ENCODE measurements at places on chromosomes 6 and 20. TPM values are rescaled to one million over a fixed set of nuclear protein-coding genes. Genes with fewer than 3 reads are reported as not detected.

ABRACL gene
- total RNA-seq: 83.0 TPM

PLCG1 gene
- total RNA-seq: 80.0 TPM

MUC21 gene
- not detected for total RNA-seq

TGM6 gene
- not detected for total RNA-seq

NKX2-2 gene
- not detected for total RNA-seq

KIF25 gene
- total RNA-seq: not detected

ABHD16B gene
- total RNA-seq: not detected

ATP6V1G2 gene
- 0.64 TPM for total RNA-seq

FAM135A gene
- total RNA-seq: 3.6 TPM

MTFR2 gene
- 14.2 TPM for total RNA-seq

AHCY gene
- 297 TPM for total RNA-seq

SNAP25 gene
- 3.2 TPM for total RNA-seq

CRISP3 gene
- not detected for total RNA-seq

SPTLC3 gene
- 8.3 TPM for total RNA-seq

SRSF3 gene
- 247 TPM for total RNA-seq

PSORS1C1 gene
- total RNA-seq: 1.8 TPM

GRCh38 chr6:10368861-10369260, 46.0 kb downstream of the TFAP2A start:
- DNase-seq: no peak

GRCh38 chr6:16669227-16669626, 92.0 kb downstream of the ATXN1 start:
- DNase-seq: peak; percentile 62

DNA sequence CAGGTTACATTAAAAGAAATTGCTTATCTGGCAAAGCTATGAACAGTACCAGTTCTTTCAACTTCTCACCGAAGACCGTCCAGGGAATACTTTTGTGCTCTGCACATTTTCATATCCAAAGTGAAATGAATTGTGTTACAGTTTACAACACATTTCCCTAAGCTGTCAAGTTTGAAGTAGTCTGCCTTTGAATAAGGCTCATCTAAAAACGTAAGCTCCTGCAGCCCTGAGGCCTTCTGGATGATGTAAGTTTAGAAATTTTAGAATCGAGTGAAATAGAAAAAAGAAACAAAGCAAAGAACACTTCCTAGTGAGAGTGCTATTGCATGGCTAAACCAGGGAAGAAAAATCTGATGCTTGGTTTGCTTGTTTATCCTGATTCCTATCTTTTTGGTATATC, 653.8 kb downstream of the MMUT start:
- no peak for DNase-seq

- no peak for DNase-seq
Observed at GRCh38 chr20:50655311-50655880, 35.9 kb downstream of the RIPOR3 start.

- DNase-seq: no peak
Observed at GRCh38 chr20:43761386-43762340, 34.9 kb upstream of the GTSF1L start.

DNA sequence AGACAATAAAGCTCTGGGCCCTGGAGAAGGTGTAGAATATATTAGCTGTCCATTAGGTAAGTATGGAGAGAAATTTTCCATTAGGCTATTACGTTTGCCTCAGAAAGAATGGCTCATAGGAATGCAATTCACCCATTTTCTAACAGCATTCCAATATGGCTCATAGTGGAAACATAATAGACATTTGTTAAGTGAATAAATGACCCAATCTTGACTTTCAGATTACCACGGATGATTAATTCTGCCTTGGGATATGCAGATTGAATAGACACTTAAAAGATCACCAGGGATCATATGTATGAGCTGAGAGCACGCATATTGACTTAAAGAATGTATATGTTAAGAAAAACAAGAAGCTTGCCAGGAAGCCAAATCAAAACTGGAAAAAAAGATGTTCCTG, 209.1 kb upstream of the CDYL start:
- no peak for DNase-seq

- no peak for DNase-seq
Observed at GRCh38 chr20:61573415-61574305, 321.6 kb downstream of the CDH4 start.

GRCh38 chr6:167005350-167006159, 6.4 kb downstream of the CEP43 start:
- no peak for DNase-seq

DNA sequence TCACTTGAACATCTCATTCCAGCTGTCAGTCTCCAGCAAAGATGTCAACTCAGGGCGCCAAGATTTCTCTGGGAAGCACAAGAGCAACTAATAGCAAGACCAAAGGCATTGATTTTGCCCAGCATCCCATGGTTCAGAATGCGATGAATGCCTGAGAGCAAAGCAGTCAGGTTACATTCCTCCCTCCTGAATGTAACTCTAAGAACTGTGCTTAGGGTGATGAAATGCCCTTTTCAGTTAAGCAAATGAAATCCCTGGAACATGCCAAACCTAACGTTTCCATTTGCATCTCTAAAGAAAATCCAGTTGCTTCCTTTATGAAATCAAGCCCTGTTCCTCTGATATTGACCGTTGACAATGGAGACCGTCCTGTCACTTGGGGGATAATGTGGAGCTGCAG, 224.0 kb upstream of the PLN start:
- no peak for DNase-seq

GRCh38 chr6:55892749-55893357, 17.5 kb upstream of the BMP5 start:
- no peak for DNase-seq

- no peak for DNase-seq
Observed at GRCh38 chr20:50273601-50274491, 83.2 kb downstream of the CEBPB start.

- no peak for DNase-seq
Observed at GRCh38 chr6:111091987-111092386, 4.7 kb downstream of the SLC16A10 start.

DNA sequence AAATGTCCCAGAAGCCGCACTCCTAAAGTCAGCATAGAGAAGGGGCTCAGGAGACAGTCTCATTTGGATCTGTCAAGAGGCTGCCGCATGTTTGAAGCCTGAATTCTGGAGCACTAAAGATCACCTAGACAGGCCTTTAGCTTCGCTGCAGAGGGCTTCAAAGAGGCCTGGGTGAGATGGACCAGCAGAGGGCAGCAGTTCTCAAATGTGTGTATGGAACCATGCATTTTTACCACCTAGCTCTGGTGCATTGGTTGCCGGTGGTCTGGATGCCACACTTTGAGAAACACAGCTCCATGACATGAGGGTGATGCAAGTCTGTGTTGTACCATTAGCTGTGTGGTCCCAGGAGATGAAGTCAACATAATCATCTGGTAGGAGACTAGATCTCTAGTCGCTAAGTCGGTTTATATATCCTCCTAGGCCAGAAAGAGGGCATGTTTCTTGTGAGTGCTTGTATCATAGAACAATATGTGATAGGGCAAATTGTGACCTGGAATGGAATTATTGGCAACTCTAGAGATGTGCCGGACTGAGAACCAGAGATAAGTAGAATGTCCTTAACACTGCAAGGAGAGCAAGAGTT, 64.8 kb downstream of the KIAA0319 start:
- DNase-seq: peak; percentile 46

DNA sequence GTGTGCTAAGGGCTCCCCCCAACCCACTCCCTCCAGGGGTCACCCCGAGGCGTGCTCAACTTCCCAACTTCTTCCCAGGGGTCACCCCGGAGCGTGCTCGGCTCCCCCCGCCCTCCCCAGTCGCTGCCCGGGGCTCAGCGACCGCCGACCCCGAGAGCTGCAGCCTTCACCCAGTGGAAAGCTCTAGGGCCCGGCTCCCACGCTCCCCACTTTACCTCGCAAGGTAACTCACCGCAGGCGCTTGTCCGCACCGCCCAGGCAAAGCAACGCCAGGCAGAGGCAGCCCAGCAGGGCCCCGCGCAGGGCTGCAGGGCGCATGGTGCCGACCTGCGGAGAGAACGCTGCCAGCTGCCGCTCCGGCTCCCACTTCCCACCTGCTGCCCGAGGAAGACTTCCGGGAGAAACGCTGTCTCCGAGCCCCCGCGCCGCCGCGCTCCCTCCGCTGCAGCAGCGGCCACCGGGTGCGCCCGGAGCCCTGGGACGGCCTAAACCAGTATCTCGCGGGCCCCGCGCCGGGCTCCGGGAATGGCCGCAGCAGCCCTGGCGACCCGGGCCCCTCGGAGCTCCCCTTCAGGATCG, 396 bp downstream of the RNASET2 start:
- no peak for DNase-seq

- no peak for DNase-seq
Observed at GRCh38 chr20:22214296-22214695, 370.1 kb downstream of the FOXA2 start.

GRCh38 chr6:41936073-41936837, 5.4 kb downstream of the CCND3 start:
- DNase-seq: peak; percentile 86

- DNase-seq: no peak
Observed at GRCh38 chr6:42375007-42375635, 76.6 kb downstream of the TRERF1 start.

DNA sequence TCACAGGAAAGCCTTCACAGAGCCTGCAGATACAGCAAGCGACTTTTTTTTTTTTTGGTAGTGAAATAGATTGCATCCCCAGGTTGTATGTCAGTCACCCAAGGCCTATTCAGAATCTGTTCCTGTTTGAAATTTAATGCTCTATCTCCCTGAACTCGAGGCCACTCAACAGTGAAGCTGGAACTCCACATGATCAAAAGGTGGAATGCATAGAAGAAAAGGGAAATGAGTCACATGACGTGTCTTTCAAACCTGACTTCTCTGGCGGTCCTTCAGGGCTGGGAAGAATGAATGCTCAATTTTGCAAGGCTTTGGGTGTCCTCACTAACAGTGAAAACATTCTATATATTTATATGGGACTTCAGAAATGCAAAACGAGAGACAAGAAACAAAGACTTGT, 88.4 kb upstream of the B3GAT2 start:
- DNase-seq: no peak

DNA sequence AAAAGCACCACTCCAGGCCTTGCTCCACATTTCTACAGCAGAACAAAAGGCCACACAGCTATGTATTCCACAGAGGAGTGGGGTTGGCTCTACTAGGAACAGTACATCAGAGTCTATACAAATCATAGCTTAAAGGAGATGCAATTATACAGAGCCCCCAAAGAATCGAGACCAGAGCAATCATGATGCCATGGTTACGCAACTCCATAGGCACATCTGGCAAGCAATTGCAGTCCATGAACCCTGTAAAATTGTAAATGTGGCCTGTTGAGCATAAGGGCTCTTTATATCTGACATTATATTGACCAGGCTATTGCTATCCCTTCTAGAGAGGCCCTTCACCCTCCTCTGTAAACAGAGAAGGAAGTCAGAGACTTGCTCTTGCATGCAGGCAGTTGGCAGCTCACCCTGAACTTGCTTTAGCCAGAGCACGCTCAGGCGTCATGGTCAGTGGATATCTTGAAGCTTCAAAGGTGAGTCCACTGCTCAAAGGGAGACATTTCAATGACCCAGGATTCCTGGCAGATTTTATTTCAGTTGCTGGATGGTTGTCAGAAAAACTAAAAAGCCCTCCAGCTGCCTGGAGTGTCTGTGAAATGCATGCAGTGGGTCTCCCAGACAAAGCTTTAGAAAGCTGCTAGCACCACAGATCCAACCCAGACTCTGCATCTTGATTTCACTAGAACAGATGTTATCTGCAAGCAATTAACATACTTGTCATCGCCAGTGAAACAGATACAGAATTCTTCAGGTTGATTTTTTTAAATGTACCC, 357.2 kb downstream of the CENPW start:
- no peak for DNase-seq

DNA sequence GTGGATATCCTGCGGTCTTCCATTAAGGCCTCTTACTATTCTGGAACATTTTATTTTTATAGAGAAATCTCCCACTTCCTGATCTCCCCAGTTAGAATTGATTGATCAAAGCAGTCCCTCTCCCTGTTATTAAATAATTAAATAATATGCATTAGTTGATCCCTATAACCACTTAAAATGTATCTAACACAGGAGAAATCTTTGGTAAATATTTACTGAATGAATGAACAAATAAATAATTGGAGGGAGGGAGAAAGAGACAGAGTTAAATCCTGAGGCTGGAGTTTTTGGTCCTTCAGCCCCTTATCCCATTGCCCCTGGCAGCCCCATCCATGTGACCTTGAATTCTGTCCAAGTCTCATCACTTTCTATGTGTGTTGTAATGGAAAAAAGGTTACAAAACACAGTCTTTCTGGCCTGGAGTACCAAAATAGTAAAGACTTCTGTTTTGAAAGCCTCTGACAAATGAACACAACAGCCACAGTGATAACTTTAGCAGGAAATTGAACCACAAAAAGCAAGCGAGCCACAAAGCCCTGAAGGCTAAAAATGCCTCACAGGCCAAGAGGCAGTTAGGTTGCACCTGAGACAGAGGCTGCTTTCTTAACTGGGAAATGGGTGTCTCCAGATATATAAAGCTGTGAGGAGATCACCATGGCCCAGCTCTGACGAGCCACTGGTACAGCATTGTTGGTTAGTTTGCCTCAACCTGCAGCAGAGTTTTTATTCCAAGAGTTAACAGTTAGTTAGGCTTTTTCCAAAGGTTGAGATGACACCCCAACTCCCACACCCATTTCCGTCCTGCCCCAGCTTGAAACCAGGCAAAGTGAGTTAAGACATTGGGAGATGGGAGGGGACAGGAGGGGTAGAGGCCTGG, 11.3 kb downstream of the NT5E start:
- no peak for DNase-seq

DNA sequence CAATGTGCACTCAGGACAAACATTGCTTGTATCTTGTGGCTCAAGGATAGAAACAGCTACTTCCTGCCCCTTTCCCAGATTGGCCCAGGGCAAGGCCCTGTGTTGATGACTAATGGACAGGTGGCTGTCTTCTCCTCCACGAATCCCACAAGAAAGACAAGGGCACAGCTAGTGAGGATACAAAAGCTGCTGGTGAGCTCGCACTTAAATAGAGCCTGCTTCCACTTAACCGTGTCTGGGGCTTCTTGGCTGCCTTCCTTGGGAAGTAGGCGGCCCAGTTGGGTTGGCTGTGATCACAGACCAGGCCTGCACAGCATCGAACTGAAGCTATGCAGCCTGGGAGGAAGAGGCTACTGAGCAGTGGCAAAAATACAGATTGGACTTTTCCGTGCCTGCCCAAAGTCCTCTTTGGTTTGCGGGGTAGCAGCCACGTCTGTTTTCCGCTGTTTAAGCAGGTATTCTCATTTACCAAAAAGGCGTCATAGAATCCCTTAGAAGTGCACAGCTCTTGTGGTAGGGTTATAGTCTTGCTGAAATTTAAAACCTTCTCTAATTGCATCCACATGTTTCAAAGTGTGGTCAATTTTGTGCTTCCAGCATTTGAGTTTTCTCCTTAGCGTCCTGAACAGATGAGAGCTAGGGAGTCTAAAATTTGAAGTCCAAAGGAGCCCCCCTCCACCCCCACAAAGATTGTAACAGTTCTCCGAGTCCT, 23.0 kb upstream of the NAA20 start:
- DNase-seq: peak; percentile 57

- peak; percentile 79 for DNase-seq
Observed at GRCh38 chr6:116500969-116501433, 10.4 kb upstream of the CALHM5 start.

GRCh38 chr6:209432-210103, 82.7 kb upstream of the DUSP22 start:
- no peak for DNase-seq

Measured in Caki2 (cell line).